ENCODE measurements at places on chromosomes 7 and 10. TPM values are rescaled to one million over a fixed set of nuclear protein-coding genes. Genes with fewer than 3 reads are reported as not detected.

DNA sequence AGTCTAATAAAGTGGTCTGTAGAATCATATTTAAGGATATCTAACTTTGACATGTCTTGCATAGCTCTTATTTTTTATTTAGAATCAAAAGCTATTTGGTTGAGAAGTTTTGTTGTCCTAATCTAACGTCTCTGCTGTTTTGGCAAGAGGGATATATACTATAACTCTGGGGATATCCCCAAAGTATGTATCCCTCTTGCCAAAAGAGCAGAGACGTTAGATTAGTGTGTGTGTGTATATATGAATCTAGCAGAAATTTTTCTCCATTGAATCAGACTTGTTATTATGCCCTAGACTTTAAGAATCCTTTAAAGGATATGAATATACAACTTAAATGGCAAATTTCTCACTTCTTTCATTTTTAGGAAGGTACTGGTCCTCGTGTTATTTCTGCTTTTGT lies 9.6 kb downstream of the SMC3 start:
- no peak for DNase-seq

Gene UPK3B
- total RNA-seq, result under 0.01 TPM

- DNase-seq, result no peak
Measured at GRCh38 chr7:43450894-43451293, 132.0 kb upstream of the STK17A start.

- no peak for DNase-seq
Measured at GRCh38 chr10:48609899-48610584, 5.2 kb upstream of the ARHGAP22 start.

Gene ZWINT
- 28.8 TPM for total RNA-seq

Gene CPSF4
- total RNA-seq, result 24.7 TPM

DNA sequence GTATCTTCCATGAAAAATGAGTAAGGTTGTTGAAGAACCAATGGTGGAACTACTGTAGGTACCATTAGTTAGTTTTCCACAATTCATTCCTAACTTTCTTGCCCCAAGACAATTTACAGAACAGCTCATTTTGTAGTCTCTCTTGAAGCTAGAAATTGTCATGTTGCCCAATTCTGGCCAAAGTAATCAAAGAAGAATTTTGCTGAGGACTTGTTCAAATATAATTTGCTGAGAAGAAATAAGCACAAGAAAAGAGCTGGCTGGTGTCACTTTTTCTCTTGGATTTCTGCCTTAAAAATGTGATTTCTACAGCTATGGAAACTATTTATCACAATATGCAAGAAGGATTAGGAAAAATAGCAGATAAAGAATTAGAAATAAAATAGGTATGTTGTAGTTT lies 199.2 kb upstream of the SEMA3A start:
- no peak for DNase-seq

Gene GJD4
- total RNA-seq, result not detected

- no peak for DNase-seq
Measured at GRCh38 chr10:133104963-133105640, 17.4 kb downstream of the ADGRA1 start.

- no peak for DNase-seq
Measured at GRCh38 chr7:34162027-34162565, 256.8 kb downstream of the BMPER start.

DNA sequence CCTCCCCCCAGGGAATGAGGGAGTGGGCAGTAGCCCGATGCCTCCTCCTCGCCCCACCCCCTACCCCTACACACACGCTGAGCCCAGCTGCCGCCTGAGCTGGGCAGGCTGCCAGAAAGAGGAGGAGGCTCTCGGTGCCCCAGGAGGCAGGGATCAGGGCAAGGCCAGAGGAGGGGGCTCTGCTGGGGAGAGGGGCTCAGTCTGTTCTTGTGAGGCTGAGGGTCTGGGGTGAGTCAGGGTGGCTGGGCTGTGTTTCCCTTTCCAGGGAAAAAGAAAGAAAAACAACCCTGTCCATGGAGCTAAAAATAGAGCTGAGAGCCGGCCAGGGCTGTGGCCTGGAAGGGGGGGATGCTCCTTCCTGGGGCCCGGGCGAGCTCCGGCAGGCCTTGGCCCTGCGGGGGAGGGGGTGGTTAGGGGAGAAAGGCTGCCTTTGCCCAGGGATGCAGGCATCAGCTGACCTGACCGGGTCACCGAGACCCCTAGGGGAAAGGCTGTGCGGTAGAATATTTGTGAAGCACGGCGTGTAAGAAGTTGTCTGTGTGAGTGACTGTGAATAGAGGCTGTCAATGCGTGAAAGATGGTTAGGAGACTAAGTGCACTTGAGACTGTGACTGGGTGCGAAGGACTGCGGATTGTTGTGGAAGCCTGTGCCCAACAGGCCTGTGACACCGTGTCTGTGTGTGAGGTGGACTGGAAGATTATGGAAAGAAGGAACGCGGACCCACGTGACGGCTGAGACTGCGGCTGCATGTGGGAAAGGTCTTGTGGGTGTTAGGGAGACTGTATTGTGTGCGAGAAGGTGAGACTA lies 1.2 kb upstream of the LZTS2 start:
- DNase-seq, result peak; percentile 80

DNA sequence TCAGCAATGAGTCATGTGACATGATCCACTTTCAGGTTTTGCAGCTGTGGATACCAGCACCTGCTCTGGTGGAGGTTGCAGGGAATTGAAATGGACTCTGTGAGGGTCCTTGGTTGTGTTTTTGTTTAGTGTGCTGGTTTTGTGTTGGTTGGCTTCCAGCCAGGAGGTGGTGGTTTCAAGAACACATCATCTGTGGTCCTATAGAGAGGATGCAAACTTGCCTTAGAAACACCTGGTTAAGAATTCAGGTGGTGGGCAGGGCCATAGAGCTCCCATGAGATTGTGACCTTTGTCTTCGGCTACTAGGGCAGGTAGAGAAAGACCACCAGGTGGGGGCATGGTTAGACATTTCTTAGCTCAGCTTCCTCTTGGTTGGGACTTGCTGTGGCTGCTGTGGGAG lies 59.2 kb upstream of the CYP2C9 start:
- DNase-seq, result no peak

- DNase-seq, result no peak
Measured at GRCh38 chr7:6256109-6256483, 16.3 kb downstream of the CYTH3 start.

DNA sequence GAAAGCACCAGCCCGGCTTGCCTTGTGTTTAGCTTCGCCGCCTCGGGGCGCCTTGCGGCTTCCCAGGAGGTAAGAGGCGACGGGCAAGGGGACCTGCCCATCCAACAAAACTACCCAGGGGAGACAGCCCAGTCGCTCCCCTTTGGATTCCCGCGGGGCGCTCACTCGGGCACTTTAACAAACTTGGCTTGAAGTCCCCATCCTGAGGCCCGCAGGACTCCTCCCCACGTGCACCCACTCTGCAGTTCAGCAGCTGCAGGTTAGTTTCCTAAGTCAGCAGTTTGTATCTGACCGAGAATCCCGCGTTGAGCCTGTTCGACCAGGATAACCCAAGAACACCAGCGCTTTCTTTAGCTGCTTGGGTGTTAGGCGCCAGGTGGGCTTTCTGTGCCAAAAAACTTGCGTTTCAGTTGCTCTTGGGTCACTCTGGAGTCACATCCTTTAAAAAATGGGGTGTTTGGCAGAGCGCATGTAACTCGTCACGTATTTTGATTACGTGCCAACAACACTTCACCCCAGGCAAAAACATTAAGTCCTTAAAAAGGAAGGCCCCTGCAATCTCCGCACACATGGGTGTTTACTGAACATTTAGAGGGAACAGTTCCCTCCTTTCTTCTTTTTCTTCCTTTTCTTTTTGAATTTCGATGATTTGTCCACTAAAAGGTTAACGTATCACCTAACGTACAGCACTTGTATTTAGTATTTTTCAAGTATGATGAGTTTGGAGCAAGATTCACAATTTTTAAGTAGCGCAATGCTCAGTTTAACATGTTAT lies 876 bp downstream of the DNAH11 start:
- peak; percentile 56 for DNase-seq

DNA sequence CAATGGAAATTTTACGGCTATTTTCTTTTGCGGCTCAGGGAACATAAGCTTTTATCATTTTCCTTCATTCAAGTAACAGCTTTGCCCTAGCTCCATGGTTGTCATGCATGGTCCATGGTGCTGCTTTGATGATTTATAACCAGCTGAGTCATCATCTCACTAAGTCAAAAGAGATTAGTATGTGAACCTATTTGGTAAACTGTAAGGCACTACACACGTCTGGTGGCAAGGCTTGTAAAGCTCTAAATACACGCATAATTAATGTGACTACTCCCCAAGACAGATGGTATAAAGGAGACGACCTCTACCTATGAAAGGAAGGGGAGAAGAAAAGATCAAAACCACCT lies 340.2 kb downstream of the KCNMA1 start:
- DNase-seq, result no peak

Gene MMP21
- total RNA-seq, result 0.34 TPM

GRCh38 chr7:85882335-85882734 lies 695.5 kb upstream of the SEMA3D start:
- no peak for DNase-seq

Gene ADAMTS14
- 0.05 TPM for total RNA-seq
